ENCODE measurements at places on chromosomes 11 and 22.
A peak's percentile ranks its signal among the peaks of the same experiment; 100 is the strongest.

- DNase-seq = no peak
Observed at GRCh38 chr11:125081098-125081798, 18.1 kb downstream of the SLC37A2 start.

DNA sequence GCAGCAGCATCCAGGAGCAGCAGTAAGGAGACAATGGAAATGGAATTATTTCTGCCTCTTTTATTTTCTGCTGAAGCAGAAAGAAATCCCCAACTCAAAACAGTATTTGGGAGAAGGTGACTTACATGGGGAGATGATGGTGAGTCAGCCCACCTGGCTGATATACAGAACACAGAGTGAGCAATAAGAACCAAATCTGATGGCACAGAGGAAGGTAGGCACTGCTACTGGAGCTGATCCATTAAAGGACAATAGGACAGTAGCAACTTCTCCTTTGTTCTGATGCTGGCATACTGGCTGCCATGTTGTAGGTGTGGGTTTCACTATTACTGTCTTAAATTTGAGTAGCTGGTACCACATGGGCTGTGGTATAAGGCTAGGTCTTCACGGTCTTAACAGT is 45.2 kb downstream of the CLPB start:
- DNase-seq = no peak

DNA sequence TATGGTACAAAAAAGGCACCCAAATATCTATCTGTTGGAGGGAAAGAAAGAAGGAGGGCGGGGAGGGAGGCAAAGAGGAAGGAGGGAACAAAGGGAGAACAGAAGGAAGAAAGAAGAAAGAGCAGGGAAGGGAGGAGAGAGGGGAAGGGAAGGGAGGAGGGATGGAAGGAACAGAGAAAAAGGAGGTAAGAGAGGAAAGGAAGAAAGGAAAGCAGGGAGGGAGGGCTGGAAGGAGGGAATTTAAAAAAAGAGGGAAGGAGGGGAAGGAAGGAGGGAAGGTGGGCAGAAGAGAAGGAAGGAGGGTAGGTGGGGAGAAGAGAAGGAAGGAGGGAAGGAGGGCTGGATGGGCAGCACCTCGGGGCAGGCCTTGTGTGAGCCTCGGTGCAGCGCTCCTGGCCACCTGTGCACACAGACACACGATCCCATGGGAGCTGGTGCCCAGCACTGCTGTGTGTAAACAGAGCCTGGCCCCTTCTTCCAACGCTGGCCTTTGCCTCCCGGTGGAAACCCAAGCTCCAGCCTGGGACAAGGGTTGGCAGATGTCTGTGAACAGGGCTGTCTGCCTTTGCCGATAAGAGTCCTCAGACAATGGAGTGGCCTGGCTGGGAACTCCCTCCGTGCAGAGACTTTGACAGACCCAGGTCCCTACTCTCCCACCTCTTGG is 23.2 kb downstream of the SMIM38 start:
- no peak for DNase-seq

DNA sequence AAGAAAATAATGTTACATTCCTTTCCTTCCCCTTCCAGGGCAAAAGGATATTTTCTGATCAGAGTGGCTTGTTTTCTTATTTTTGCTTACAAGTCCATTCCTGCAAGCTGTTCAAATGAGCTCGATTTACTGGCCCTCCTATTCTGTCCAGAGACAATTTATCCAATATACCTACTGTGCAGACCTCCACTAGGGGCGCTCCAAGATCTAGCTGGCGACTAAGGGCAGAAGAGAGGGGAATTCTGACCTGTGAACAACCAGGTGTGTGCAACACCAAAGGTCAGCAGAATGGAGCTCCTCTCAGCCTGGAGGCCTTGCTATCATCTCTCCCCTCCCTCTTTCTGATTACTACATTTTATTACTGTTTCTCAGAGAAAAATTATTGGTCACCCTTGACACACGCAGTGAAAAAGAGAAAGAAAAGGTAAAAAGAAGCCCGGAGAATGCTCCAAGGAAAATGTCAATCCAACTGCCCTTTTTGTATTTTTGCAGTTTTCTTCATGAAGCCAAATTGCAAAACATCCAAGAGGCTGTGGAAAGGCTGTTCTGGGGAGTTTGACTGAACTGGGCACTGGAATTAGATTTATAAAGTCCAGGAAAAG is 3.2 kb downstream of the SEZ6L start:
- DNase-seq = no peak

GRCh38 chr22:23305922-23306374 is 125.6 kb downstream of the BCR start:
- DNase-seq = no peak

DNA sequence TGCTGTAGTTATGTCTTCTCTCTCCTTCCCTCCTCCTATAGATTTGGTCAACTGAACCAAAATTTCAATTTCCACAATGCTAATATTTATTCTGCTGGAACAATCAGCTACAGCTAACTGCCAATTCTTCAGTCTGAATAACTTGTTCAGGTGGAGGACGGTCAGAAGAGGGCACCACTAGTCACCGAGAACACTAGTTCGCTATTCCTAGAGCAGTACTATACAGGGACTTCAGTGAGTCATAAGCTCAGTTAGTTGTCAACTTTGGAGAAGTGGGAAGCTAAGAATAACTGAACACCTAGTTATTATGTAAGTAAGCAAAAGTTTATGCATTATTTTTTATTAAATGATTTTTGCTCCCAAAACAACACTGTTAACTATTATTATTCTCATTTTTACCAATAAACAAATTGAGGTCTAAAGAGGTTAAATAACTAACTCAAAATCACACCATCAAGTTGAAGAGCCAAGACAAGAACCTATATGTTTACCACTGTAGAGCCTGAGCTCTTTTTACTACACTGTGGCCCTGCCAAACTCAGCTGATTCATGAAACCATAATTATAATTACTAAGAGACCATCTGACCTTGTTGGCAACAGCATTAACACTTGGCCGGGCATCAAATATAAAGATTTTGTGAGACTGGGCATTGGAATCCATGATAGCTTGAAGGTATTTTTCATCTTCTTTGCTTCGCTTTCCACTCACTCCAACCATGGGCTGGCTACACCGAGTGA is 59.0 kb downstream of the CEP57 start:
- DNase-seq = no peak

DNA sequence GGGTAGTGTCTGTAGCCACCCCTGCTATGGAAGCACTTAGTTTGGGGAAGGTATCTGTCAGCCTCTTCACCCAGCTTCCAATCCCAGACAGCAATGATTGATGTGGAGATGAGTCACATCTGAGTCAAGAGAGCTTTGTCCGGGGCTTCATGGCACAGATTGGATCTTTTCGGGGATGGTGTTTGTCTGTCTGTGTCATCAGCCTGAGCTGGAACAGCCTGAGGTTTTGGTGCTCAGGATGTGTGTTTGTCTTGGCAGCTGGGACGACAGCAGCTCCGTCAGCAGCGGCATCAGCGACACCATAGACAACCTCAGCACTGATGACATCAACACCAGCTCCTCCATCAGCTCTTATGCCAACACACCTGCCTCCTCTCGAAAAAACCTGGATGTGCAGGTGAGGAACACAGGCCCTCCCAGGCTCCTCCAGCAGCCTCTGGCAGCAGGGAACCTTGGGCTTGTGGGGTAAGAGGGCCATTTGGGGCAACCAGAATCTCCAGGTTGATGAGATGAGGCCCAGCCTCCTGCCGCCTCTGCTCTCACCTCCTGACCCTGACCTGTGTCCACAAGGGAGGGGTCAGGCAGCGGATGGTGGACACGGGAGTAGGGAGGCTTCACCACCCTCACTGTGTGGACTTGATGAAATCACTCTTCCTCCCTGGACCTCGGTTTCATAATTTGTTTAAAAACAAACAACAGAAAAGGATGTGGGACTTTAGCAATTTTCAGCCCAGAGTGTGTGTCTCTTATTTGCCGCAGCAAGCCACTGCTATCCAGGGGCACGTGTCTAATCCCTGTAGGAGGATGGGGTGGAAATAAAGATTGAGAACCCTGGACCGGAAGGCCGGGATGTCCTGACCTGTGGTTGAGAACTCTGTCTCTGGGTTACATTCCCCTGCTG is 124.3 kb downstream of the DBX1 start:
- no peak for DNase-seq

DNA sequence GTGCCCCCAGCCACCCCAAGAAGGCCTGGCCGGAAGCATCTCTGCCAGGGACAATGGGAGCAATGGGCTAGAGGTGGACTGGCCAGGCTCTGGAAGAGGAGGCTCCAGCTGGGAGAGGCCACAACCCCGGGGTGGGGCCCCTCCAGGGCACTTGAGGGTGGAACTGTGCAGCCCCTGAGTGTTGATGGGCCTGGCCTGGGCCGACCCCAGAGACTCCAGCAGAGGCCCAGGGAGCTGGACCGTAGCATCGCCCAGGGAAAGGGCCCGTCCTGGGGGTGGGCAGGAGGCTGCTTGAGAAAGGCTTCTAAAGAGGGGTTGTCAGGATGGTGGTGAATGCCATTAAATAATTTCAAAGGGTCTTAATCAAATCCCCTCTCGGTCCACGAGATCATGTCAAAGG is 30.4 kb downstream of the CDKN1C start:
- no peak for DNase-seq

DNA sequence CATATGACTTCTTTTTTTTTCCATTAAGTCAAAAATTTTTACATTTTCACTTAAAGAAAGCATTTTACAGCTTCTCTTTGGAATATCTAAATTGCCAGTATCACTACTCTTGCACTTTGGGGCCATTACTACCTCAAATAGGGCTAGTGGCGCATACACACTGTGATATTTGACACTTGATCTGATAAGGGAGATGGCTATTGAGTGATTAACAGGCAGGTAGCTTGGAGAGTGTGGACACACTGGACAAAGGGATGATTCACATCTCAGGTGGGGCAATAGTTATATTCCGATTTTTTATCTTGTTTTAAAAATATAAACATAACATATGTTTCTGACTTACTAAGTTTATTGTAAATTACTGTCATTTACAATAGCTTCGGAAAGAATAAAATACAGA is 2219.9 kb downstream of the LRRC4C start:
- DNase-seq = no peak

DNA sequence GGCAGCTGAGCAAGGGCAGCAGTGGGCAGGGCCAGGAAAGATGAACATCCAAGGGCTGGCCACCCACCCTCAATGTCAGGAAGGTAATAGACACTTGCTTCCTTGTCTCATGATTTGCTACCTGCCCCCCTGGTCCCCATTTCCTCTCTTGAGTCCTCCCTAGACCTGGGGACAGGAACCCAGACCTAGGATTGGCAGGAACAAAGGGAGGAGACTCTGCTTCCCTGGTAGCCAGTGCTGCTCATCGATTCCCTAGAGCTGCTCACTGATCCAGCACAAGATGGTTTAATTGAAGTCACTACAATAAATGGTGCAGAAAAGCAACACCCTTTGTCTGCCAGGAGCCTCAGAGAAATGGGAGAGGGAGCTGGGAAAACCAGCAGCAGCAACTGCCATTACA is 67.8 kb upstream of the CHST1 start:
- DNase-seq = no peak

- no peak for DNase-seq
Observed at GRCh38 chr11:67611165-67611564, 4.4 kb downstream of the NDUFV1 start.

GRCh38 chr11:113006896-113007445 is 45.8 kb downstream of the NCAM1 start:
- no peak for DNase-seq

DNA sequence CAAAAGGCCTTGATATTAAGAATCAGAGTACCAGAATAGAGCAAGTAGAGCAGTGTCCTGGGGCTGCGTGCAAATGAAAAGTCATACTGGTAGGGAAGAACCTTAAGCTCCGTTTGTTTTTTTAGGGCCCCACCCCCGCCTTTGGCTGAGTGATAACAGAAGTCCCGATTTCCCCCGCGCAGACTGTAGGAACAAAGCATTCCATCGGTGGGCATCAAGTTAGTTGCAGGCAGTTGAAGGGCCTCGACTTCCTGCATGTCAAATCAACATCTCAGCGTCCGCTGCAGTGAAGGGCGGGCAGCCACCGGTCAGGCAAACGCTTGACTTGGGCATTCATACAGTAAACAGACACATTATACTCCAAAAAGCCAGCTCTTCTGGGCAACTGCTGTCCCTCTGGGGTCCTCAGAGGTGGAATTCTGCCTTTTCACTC is 11.7 kb downstream of the LRP4 start:
- no peak for DNase-seq

DNA sequence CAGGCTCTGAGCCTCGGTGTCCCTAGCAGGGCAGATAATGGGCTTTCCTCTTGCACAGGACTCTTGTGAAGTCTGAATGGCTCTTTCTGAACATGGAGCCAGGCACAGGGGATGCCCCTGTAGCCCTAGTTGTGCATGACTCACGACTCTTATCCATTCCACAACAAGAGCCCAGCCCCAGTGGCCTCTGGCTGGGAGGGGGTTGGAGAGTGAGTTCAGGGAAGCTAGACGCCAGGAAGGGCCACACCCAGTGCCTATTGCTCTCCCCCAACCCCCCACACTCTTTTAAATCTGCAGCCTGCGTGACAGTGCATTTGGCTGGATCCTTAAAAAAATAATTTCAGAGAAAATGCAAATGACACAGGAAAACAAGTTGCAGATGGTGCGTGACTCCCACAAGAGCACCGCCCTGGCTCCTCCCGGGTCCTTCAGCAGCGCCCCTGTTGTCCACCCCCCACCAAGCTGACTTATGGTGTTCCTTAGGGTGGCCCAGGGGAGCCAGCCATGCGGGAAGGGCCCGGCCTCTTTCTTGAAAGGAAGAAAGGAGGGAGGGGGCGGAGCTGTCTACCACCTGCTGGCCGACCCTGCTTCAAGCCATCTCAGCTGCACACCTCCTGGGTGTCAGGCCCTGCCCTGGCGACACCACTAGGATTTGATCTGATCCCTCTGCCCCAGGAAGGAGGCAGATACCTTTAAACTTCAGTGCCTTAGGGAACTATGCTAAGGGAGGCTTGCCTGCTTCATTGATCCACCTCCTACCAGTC is 74.7 kb downstream of the MN1 start:
- DNase-seq = peak; percentile 39

DNA sequence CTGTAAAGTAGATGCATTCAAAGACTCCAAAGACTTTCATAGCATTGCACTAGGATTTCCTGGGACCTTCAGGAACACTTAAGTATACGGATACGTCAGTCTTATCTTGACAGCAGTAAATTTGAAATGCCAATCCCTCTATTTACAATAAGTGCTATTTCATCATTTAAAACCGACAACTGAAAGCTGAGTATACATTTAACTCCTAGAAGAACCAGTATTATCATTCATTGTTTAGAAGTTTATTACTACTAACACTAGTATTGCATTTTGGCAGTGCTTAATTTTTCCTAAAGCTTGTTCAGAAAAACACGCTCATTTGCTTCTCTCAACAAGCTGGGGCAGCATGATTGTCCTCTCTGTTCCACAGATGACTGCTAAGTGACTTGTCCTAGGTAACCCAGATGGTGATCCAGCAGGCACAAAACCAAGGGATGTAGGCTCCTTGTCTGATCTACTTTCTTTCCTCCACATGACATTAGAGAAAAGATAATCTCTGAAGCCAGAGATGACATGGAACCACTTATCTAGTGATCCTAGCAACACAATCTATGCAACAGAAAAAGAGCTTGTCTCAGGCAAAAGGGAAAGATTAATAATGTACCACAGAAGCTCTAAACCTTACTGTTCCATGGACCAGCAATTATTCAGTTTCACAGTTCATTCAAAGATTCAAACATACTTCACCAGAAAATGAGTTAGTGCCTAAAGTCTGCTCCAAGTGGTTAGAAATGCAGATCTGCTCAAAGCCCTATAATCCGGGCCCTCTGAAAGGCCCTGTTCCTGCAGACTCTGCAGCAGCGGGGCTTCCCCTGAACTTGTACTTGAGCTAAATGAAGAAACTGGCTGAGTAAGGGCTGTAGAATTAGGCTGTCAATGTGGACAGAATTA is 5.2 kb downstream of the MAML2 start:
- DNase-seq = no peak

GRCh38 chr11:126918556-126918955 is 82.0 kb downstream of the KIRREL3 start:
- no peak for DNase-seq

- DNase-seq = no peak
Observed at GRCh38 chr11:95148938-95149337, 59.3 kb downstream of the ENDOD1 start.
